ENCODE measurements at places on chromosomes 5 and 9.

DNA sequence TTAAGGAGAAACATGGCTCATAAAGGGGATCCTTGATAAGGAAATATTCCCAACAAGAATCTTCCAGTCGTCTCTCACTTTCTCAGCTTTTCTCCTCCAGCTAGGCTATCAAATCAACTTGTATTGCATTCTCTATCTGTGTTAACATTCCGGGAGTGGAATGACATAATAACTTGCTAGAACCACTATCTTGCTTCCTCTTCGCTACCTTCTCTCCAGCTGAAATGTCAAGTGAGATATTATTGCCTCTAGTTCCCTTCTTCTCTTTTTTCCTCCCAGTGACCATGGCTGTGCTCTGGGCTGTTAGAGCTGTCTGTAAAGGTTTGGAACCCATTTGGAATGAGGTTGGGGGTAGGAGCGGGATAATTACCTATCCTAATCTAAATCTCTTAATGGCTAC is 1329.5 kb upstream of the WWC1 start:
- no peak for DNase-seq

DNA sequence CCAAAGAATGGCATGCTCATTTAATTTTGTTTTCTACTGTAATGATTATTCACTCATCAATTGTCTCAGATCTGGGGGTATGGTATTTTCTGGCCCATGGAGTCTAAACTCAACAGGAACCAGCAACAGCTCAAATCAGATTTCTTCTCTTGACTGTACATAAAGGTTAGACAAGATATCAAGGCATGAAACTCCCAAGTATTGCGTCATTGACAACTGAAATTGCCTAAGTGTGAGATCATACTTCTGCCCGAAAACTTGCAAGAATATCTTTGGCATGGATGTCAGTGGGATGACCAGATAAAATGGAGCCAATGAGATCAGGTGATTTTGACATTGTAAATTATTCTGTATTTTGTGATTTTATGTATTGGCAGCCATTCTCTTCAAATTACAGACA is 141.7 kb upstream of the STK32A start:
- no peak for DNase-seq

DNA sequence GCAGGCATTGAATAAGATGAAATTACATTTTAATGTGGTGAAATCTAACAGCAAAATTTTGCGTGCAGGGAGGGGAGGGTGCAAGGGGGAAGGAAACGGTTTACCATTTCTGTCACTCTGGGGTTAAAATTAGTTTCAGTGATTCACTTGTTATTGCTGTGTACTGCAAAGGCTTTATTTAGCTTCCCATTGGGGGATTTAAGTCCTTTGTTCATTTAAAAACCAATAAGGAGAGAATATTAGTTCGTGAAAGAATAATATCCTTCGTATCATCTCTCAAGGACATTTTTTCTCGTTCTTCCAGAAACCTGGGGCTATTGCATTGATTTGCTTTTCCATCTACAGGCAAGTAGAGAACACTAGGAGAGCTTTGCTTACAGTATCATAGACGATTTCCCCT is 667.8 kb upstream of the RGMB start:
- DNase-seq, result no peak

- no peak for DNase-seq
These were observed 8.5 kb upstream of the DNAJC25 start for GRCh38 chr9:111622626-111623025.

GRCh38 chr9:28032268-28032590 is 458.9 kb upstream of the C9orf72 start:
- DNase-seq, result no peak

GRCh38 chr5:131266370-131267060 is 2.7 kb downstream of the CDC42SE2 start:
- DNase-seq, result no peak

- DNase-seq, result peak; percentile 20
These were observed 89.2 kb upstream of the GRHPR start for GRCh38 chr9:37333288-37333687.

- no peak for DNase-seq
These were observed 72.2 kb upstream of the TNFSF8 start for GRCh38 chr9:115002371-115003120.

- no peak for DNase-seq
These were observed 42.9 kb downstream of the LURAP1L start for GRCh38 chr9:12817702-12818101.

DNA sequence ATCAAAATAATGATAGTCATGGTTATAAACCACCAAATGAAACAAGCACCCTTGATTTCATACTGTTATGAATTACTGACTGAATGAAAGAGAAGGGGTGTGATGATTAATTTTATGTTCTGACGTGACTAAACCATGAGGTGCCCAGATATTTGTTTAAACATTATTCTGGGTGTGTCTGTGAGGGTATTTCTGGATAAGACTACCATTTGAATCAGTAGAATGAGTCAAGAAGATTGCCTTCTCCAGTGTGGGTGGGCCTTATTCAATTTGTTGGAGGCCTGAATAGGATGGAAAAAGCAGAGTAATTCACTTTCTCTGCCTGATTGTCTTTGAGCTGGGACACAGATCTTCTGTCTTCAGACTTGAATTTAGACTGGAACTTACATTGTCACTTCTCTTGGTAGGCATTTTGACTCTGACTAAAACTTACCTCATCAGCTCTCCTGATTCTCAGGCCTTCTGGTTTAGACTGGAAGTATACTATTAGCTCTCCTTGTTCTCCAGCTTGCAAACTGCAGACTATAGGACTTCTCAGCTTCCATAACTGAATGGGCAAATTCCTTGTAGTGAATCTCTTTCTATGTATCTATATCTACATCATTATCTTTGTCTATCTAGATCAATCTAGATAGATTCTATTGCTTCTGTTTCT is 321.9 kb upstream of the TARS1 start:
- DNase-seq, result no peak

- DNase-seq, result no peak
These were observed 54.4 kb downstream of the ZNF474 start for GRCh38 chr5:122183788-122184170.

- no peak for DNase-seq
These were observed 8.6 kb downstream of the ITK start for GRCh38 chr5:157189223-157189622.

GRCh38 chr9:84387821-84388220 is 47.3 kb upstream of the SLC28A3 start:
- DNase-seq, result no peak

GRCh38 chr5:176660860-176661641 is 13.8 kb downstream of the TSPAN17 start:
- peak; percentile 73 for DNase-seq

GRCh38 chr5:28390341-28390740 is 1352.0 kb upstream of the CDH9 start:
- no peak for DNase-seq

GRCh38 chr5:97601651-97602050 is 418.6 kb upstream of the RIOK2 start:
- DNase-seq, result no peak

DNA sequence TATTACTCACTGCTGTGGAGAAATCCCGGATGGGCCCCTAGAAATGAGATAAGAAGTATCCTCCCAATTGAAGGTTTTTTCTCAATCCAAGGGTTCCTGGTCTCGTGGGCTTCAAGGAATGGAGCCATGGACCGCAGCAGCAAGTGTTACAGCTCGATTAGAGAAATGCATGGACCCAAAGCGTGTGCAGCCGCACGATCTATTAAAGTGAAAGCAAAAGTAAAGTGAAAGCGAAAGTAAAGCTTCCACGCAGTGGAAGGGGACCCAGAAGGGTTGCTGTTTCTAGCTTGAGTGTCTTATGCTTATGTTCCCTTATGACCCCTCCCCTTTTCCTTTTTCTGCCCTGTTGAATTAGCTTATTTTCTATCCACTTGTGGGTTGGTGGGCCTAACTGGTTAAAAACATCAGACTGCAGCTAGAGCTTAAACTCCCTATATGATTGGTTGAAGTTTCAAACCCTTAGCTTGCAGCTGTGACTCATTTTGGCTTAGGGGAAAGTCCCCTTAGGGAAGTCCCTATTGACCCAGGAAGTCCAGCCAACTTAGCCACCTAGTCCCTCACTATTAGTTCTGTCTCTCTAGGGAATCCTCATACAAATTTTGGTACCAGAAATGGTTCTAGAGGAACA is 1111.8 kb downstream of the TAF11L14 start:
- DNase-seq, result peak; percentile 76

GRCh38 chr9:129776566-129776937 is 23.7 kb upstream of the PTGES start:
- no peak for DNase-seq

- no peak for DNase-seq
These were observed 101.0 kb downstream of the ZNF608 start for GRCh38 chr5:124645396-124645795.

GRCh38 chr9:127252410-127253318 is 11.9 kb upstream of the GARNL3 start:
- no peak for DNase-seq

GRCh38 chr9:127578952-127579853 is 32.9 kb upstream of the STXBP1 start:
- peak; percentile 93 for DNase-seq

GRCh38 chr5:134113902-134114875 is at the start of gene TCF7:
TCF7 (plus strand) TSS chr5:134114681; CDS start chr5:134114907, 226 bp downstream.
- DNase-seq, result peak; percentile 74

GRCh38 chr9:131259432-131259898 is 16.8 kb downstream of the FAM78A start:
- no peak for DNase-seq

- DNase-seq, result no peak
These were observed 122.0 kb downstream of the NIPBL start for GRCh38 chr5:36998578-36998977.

GRCh38 chr5:133292300-133292699 is 240.5 kb downstream of the HSPA4 start:
- DNase-seq, result no peak

DNA sequence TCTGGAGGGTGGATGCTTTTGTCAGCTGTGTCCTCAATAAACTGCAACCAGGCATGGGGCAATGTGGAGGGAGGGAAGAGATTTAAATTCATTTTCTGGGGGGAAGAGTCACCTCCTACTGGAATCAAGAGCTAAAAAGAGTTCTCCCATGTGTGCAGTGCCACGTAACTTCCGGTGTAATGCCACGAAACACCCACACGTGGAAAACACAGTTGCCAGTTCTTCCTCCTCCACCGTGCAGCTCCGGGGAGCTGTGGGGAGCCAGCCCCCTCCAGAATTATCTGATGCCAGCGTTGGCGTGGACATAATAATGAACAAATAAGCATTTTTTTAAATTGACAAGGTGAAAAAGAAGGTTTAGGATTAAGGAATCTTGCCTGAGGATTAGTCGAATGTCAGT is 32.1 kb upstream of the MED10 start:
- no peak for DNase-seq

GRCh38 chr5:64301566-64301965 is 135.9 kb downstream of the RNF180 start:
- no peak for DNase-seq

DNA sequence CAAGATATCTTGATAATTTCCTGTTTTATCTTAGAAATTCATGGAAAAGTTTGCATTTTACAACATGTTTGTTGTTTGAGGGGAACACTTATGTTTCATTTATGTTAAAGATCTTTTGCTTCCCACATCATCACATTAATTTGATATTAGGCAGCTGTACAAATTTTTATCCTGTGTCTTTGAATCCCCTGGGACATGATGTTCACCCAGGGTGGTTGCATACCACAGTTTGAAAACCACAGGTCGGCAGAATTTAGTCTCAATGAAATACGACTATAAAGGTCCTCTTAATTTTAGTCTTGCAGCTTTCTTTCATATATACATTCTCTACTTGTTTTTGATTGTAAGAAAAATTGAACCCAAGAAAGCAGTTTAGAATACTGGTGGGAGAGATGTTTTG is 3.7 kb downstream of the NAA35 start:
- no peak for DNase-seq

- DNase-seq, result no peak
These were observed 436.1 kb upstream of the ADAMTS16 start for GRCh38 chr5:4703931-4704458.

- no peak for DNase-seq
These were observed 55.3 kb upstream of the RNU6ATAC start for GRCh38 chr9:134219646-134220060.

DNA sequence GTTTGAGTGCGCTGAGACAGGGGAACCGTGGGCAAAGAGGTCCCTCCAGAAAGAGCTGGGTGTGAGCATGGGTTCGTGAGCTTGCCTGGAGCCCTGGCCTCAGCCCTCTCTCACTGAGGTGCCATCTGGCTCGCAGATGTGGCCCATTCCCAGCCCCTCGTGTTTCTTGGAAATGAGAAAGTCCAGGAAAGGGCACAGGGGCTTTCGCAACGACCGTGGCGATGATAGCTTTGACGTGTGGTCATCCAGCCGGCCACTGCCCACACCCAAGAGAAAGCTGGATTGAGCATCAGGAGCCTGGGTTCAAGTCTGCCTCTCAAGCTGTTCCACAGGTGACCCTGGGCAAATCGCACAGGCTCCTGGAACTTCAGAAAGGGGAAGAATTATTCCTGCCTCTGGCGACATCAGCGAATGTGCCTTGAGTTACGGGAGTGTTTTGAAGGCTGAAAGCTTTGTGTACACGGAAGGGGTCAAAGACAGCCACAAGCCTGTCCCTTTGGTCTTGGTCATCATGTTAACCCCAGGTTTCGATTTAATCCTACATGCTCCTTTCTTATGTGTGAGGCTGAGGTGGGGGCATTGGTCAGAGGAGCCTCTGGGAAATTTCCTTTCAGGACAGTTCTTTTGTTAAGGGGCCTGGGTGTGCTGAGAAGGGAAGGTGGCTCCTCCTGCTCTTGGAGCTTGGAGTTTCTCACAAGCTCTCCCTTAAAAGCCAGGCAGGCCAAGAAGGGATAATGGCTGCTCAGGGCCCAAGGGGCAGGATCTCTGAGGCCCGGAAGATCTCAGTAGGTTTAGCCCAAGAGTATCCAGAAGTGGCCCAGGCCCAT is 41.7 kb upstream of the IL17B start:
- DNase-seq, result no peak

DNA sequence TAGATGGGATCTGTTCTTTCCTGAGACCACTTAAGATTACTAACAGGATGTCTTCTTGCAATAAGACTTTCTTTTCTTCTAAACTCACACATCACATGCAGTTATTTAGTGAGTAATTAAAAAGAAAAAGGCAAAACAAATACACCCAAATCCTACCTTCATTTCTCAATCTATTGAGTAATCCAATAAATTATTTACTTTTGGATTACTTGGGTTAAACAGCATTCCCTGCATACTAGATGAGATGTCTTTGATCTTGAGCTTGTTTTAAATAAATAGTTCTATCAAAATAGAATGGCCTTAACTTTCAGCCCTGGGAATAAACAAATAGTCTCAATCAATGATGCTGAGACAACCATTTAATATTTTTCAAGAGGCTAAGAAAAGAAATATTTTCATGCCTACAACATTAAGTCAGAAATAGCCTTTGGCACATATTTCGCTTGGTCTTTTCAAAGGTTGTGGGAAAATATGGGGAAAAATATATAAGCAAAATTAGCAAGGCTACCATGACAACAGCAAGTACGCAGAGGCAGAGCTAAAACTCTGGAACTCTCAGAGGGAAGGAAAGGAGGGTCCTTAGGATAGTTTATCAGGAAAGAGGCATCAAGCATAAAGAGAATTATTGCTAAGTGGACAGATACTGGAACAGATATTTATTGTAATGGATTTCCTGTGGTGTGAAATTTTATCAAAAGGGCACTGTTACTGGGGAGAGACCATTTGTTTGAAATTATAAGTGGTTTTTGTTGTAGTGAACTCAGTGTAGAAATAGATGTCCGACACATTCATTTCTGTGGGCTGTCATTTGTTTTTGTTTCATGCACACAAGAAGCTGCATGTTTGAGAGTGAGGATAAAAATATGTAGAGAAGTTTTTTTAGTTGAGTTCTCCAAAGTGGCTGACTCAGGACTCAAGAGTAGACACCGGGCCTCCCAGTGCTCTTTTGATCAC is 70.2 kb upstream of the CDH6 start:
- no peak for DNase-seq

- DNase-seq, result no peak
These were observed 91.4 kb downstream of the JAKMIP2 start for GRCh38 chr5:147691130-147691529.

- no peak for DNase-seq
These were observed 35.1 kb downstream of the CEMIP2 start for GRCh38 chr9:71733176-71733575.
